Fibroblast of mammary gland (primary cell): ENCODE measurements at places on chromosomes 12 and 14.

GRCh38 chr12:50102646-50103309, 1.0 kb upstream of the GPD1 start:
- DNase-seq = peak; percentile 39

DNA sequence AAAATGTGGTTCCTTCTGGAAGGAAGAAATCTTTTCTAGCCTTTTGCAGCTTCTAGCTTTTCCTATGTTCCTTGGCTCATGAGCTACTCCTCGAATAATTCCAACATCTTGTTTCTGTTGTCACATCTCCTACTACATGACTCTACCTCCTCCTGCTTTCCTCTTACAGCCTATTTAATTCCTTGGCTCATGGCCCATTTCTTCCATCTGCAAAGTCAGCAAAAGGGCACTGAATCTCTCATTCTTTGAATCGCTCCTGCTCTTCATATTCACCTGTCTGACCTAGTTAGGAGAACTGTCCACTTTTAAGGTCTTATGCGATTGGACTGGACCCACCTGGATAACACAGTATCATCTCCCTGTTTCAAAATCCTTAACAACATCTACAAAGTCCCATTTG, 15.8 kb downstream of the PRKD1 start:
- DNase-seq = peak; percentile 22

DNA sequence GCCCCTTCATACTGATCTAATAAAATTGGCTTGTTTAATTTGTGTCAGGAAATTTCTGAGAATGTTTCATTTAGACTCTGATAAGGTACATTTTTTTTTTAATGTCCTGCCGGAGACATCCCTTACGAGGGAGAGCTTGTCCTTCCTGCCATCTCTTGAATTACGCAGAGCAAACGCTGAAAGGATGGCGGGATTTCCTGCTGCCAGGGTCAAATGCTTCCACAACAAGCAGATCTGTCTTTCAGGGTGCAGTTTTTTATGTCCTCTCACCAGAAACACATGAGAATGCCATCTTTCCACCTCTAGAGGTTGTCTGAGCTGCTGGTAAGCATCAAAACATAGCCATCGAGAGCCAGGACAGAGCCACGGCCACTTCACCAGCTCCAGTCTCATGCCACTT, 126.8 kb upstream of the ARHGAP5 start:
- DNase-seq = no peak

- peak; percentile 89 for DNase-seq
Observed at GRCh38 chr12:52243856-52244614, 11.0 kb downstream of the KRT7 start.

- DNase-seq = no peak
Observed at GRCh38 chr12:122457627-122458026, 35.2 kb upstream of the CLIP1 start.

DNA sequence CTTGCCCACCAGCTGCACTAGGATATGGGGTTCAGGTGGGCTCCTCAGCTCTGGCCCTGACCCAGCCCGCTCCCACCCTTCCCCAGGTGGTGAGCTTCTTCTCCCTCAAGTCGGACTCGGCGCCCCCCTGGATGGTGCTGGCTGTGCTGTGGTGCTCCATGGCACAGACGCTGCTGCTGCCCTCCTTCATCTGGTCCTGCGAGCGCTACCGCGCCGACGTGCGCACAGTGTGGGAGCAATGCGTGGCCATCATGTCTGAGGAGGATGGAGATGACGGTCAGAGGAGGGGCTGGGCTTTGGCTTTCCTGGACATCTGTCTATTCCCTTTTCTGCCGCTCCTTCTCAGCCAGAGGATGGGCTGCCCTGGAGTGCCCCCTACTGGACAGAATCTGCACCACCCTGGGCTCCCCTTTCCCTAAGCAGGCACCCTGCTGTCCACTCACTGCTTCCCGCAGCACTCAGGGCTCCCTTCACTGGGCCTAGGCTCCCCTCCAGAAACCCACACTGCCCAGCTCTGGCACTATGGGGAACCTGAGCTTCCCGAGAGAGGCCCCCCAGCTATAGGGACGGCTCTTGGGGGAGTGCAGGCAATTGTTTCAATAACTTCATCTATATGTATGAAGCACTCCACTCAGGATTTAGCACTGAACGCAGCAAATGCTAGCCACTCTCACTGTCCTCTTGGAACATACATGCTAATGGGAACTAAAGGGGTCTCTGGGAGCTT, 2.6 kb upstream of the P3H3 start:
- DNase-seq = peak; percentile 85

DNA sequence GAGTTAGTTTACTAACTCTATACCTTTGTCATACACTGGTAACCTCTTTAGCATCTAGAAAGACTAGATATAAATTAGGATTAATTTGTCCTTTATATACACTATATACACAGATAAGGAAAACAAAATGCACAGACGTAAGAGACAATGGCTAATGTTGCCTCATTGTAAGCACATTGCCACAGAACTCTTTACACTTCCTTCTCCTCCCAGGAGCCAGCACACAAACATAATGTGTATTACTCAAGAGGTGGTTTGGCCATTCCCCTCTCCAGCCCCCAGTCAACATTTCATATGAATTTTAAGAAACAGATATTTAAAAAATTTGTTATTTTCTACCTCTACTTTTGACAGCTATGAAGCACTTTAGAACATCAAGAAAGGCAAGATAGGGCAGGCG, 131.4 kb upstream of the OR4E1 start:
- no peak for DNase-seq

GRCh38 chr12:45362291-45362690, 146.4 kb downstream of the ANO6 start:
- no peak for DNase-seq

- DNase-seq = no peak
Observed at GRCh38 chr14:22515929-22516328, 73.1 kb downstream of the DAD1 start.

DNA sequence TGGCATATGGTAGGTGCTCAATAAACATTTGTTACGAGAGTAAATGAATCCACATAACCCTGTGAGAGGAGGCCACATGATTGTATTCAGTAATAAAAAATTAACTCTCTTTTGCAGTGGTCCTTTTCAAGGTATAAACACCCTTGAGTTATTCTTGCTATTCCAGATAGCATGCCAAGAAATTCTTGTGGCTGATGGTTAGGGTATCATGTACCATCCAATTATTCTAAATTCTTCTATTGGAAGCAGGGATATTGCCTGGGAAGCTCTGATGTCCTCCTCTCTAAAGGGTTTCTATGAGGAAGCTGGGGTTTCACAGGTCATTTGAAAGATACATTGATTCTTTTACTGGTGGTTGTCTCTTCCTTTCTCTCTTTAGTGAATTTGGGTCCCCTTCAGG, 10.1 kb downstream of the AKAP6 start:
- DNase-seq = no peak

- DNase-seq = peak; percentile 12
Observed at GRCh38 chr12:100672075-100672592, 98.7 kb downstream of the GAS2L3 start.

DNA sequence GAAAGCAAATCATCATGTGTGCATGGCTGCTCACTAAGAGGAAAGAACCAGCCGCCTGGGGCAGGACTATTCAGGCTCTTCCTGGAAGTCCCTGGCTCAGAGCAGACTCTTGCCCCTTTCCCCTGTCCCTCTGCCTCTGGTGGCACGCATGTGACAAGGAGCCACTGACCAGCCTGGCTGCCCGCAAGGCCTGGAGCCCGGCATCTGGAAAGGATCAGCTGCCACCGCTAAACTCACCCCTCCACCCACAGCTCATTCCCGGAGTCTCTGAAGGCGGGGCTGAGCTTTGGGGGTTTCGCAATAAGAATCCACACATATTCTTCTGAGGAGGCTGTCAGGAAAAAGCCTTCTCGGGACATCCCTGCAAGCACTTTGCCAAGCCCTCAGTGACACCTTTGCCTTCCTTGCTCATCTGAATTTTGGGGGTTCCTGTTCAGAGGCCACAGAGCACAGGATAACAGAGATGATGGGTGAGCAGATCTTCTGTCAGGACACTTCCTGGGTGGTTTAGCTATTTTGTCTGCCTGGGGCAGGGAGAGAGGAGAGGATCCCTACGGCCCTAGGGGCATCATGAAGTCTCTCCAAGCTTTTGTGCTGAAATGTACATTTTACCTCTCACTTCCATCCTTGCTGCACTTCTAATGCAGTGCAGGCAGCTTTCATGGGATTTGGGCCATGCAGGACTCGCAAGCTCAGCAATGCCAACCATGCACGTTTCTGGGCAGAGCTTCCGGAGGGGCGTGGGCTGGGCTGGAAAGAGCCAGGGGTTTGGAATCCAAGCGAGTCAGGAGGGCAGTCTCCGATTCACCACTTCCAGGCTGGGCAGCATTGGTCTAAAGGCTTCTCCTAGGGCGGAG, 124.8 kb upstream of the MAP1LC3B2 start:
- DNase-seq = peak; percentile 92

GRCh38 chr12:117011988-117012805, 87.0 kb downstream of the TESC start:
- peak; percentile 63 for DNase-seq

DNA sequence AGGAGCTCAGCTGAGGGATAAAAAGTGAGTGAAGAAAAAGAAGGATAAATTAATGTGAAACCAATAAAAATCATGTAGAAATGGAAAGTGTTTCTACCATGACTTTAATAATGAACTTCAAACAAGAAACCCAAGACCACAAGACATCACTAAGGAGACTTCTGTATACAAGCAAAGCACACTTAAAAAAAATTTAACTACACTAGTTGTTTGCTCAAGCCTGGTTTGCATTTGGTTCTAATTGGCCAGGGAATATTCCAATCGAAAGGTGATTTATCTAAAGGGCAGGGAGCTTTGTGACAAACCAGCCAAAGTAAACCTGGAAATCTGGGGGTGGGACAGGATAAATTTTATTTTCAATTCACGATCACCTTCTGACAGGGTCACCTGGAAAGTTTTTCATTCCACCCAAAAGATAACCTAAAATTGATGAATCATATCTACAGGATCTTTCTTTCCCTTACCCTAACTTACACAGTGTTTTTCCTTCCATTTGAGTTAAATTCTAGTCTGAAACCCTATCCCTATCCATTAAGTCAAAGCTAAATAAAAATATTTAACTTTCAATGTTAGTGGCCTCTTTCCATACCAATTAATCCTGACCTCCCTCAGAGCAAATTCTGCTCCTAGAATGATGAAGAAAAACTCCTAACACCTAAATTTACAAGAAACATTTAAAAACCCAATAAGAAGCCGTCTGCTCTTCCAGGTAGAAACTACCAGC, 2.6 kb downstream of the EGLN3 start:
- DNase-seq = no peak

- peak; percentile 19 for DNase-seq
Observed at GRCh38 chr12:89962648-89963047, 254.0 kb upstream of the ATP2B1 start.

DNA sequence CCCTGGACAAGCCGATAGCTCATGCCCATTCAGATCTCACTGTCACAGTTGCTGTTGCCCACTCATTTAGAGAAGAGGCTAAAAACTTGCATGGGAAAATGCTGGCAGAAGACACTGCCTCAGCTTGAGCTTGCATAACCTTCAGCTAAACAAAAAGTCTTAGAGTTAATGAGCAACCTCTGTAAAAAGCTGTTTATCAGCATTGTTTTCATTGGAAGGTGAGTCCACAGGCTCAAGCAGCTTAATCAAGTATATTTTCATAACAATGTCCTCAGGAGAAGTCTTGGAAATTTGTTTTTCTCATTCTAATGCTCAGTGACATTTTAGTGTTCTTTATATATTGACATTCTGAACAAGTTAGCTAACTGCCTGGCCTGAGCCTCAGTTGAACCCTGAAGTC, 872.9 kb downstream of the TMTC2 start:
- DNase-seq = no peak

DNA sequence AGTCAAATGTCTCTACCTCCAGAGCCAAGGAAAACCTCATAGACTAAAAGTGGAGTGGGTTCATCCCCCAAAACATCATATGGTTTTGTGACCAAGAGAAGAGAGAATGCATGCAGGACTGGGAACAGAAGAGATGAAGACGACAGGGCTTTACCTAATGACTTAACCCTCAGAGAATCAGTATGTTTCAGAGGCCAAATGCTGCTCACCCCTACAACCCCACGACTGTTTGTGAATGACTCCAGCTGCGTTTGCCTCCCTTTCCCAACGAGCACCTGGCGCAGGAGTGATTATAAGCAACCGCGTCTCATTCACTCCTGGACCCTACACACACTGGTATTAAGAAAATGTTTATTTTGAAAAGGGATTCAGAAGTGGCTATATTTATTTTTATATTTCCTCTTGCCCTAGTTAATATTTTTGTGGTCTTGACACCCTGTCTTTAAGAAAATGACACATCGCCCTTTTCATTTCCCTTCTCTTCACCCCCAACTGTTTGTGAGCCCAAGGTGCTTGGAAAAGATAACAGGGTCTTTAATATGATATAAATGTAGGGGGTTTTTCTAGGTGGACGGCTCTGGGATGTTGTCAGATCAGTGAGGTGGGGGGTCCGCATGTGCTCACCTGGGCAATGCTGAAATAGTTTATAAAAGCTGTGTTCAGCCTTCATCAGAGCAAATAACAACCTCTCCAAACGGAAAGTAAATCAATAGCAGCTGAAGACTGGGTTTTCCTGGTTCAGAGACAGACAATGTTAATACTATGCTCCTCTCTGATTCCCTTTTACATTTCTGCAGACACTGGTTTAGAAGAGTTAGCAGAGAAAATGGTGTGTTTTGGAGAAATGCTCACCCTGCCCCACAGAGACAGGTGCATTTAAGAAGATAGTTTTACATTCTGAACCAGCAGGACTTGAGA, 77.7 kb downstream of the SLC15A4 start:
- no peak for DNase-seq

DNA sequence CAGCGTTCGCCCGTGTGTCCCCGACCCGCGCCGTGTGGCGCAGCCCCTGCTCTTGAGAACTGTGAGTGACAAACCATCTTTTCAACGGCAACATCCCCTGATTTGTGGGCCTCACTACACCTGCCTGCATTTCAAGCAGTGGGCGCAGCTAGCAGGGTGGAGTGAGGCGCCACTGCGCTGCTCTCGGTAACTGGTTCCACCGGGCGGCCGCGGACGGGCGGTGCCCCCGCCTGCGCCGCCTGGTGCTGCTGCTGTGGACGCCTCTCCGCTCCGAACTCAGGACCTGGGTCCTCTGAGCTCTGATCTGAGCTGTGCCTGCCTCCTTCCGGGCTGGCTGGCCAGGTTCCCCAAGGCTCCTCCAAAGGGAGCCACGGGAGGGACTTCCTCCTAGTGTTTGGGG, 5.9 kb upstream of the DEGS2 start:
- DNase-seq = no peak

DNA sequence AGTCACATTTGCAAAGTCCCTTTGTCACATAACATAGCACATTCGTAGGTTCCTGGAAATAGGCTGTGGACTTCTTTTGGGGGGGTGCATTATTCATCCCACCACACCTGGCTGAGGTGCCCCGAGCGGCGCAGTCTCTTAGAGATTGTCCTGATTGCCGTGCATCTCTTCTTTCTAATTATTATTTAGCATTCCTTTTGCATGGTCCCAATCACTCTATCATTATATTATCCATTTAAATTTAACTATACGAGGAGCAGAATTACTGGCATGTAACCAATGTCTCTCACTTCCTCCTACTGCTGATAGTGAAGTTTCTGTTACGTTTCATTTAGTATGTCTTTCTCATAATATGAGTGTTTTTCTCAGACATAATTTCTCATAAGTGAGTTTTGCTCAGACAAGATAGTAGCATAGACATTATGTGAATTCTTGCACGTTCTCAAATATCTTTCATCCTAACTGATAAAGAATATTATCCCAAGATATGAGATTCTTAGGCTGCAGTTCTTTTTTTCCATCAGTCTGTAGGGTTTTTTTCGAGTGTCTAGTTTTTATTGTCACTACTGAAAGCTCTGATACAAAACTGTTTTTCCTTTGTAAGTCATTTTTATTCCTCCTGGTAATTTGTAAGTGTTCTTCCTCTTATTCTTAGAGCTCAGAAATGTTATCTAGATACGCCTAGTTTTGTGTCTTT, 444.3 kb downstream of the NELL2 start:
- no peak for DNase-seq

- DNase-seq = no peak
Observed at GRCh38 chr14:57559576-57559975, 65.9 kb upstream of the CCDC198 start.
